Stimulated activated naive B cell treated with anti-CD40 and anti-IgM and Interleukin-4, amounts not matched to agents 10 μg/mL and 1 μg/mL and 100 μg/mL, for 72 hours (primary cell): ENCODE measurements at places on chromosomes 3 and 15.

DNA sequence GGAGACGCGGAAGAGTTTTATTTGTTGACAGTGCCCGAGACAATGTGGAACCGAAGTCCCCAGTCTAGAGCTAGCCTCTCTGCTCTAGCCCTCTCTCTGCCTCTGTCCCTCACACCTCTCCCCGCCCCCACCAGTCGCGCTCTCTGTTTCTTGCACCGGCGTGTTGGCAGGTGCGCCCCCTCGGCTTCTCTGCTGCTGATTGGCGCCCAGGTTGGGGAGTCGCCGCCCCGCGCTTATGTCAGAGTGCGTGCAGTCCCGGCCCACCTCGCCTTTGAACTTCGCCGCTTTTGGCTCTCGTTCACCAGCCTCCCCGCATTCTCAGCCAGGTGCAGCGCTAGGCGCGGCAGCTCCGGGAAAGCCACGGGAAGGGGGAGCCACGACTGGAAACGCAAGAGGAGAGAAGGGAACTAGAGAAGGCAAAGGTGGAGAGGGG, at the start of gene SOX14:
TSS of gene SOX14 (plus strand) at position 315 of the 433 bp plus-strand sequence. CDS start 470 bp downstream, outside the sequence.
- H3K4me1 ChIP-seq: peaks cover 29% of the 10 kb centered on the region
- DNase-seq: no peak
- peaks cover 96% of the 10 kb centered on the region for H3K27me3 ChIP-seq

GRCh38 chr15:101347454-101347853, 52.4 kb upstream of the SNRPA1 start:
- H3K27me3 ChIP-seq: peaks cover 16% of the 10 kb centered on the region
- H3K4me3 ChIP-seq: no peak overlapping the region
- no peak overlapping the region for H3K27ac ChIP-seq
- no peaks in the 10 kb centered on the region for H3K36me3 ChIP-seq
- DNase-seq: no peak
- no peaks in the 10 kb centered on the region for H3K4me1 ChIP-seq

DNA sequence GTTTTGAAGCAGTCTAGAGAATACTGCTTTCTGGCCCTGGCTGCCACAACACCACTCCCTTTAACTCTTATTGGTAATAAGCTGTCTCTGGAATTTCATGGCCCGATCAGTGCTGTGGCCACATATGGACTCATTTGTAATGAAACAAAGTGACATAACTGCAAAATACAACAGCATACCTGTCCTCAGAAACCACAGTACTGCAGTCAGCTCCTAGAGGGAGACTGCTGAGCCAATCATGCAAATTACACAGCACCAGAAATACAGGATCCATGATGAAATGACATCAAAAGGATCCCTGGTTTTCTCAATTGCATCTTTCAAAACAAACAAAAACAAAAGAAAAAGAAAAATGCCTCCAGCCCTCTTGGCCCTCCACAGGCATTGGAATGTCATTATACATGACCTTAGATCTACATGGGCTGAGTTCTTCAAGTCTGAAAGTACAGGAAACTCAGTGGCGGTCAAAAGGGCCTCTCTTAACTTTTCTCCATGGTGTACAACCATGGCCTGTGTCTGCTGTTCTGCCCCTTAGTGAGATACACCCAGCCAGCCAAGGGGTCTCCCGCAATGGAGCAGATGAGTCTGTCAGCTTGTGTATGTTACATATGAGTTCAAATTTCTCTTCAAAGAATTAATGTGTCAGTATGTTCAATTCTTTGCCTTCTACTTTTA, 24.9 kb upstream of the KBTBD12 start:
- peak overlapping the region; percentile 82 for H3K27ac ChIP-seq
- H3K4me1 ChIP-seq: peaks cover 20% of the 10 kb centered on the region

- no peaks in the 10 kb centered on the region for H3K4me1 ChIP-seq
- H3K4me3 ChIP-seq: no peak overlapping the region
- H3K27ac ChIP-seq: no peak overlapping the region
Measured at GRCh38 chr3:73389928-73390327, 234.8 kb downstream of the PDZRN3 start.

DNA sequence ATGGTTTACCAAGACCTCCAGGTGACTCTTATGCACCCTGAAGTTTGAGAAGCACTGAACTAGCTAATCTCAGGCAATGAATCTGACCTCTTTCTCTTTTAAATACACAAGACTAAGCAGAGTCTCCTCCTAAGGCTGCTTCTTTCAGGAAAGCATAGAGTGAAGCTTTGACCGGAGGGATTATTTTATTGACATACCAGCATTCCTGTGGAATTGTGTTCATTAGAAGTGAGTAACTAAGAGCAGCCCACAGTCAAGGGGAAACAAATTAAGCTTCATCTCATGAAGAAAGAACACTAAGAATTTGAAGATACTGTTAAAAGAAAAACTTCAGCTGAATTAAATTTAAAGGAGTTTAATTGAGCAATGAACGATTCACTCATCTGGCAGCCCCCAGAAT, 963.5 kb downstream of the NTRK3 start:
- no peak overlapping the region for H3K4me3 ChIP-seq
- DNase-seq: no peak
- H3K27ac ChIP-seq: no peak overlapping the region

DNA sequence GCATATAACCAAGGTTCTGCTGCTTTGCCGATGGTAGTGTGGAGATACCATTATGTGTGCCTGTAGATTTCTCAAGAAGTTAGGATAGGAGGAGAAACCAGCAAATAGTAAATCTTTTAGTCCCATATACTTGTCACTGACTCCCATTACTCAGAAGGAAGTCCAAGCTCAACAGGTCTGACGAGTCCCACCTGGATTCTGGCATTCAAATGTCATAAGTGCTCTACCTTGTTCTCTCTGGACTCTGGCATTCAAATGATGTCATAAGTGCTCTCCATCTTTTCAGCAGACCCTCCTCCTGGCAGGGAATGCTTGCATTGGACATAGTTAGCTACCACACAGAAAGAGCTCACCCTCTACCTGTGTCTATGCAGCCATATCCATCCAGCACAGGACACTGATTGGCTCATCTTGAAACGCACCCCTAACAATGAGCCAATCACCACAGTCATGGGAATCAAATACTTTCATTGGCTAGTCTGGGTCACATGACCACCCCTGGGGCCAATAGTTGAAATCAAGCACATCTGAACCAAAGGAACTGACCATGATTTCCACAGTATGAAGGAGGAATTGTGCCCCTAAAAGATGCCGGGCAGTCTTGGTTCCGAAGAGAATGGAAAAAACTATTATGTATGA, 205.0 kb upstream of the ADAMTS9 start:
- no peaks in the 10 kb centered on the region for H3K27me3 ChIP-seq
- H3K4me3 ChIP-seq: no peak overlapping the region
- no peak for DNase-seq
- H3K36me3 ChIP-seq: no peaks in the 10 kb centered on the region
- no peak overlapping the region for H3K27ac ChIP-seq

DNA sequence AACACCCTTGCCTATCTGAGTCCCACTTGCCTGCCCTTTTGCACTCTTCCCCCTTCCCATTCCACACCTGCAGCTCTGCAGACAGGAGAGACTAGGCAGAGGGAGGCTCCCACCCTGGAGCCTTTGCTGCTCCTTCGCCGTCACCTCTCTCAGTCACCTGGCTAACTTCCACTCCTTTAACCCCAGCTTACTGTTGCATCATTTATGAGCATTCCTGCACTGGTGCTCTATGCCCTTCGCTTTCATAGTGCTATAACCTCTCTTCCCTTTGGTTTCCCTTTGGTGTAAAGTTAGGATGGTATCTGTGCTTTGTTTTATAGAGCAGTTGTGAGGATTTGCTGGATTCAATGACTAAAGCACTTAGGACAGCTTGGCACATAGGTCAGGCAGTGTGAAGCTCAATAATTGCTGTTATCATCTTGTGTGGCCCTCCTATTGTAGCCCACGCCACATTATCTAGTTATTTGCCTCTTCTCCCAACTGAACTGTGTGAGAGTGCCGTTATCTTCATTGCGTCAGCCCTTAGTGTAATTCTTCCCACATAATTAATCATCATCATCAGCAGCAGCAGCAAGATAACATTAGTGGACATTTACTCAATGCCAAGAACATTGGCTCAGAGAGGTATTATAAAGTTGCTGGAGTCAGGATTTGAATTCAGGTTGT, 253.9 kb downstream of the CACNA2D3 start:
- no peak for DNase-seq
- no peaks in the 10 kb centered on the region for H3K4me1 ChIP-seq
- H3K27me3 ChIP-seq: peaks cover 7% of the 10 kb centered on the region
- no peaks in the 10 kb centered on the region for H3K36me3 ChIP-seq
- H3K4me3 ChIP-seq: no peak overlapping the region

GRCh38 chr15:92040350-92040749, 186.8 kb downstream of the SLCO3A1 start:
- no peaks in the 10 kb centered on the region for H3K4me1 ChIP-seq
- H3K36me3 ChIP-seq: no peaks in the 10 kb centered on the region
- DNase-seq: no peak

GRCh38 chr3:107829185-107829584, 261.6 kb downstream of the CD47 start:
- no peaks in the 10 kb centered on the region for H3K4me1 ChIP-seq
- DNase-seq: no peak
- H3K27me3 ChIP-seq: no peaks in the 10 kb centered on the region
- H3K27ac ChIP-seq: no peak overlapping the region
- no peak overlapping the region for H3K4me3 ChIP-seq

- no peaks in the 10 kb centered on the region for H3K36me3 ChIP-seq
- no peaks in the 10 kb centered on the region for H3K4me1 ChIP-seq
- DNase-seq: no peak
- H3K4me3 ChIP-seq: no peak overlapping the region
- H3K27me3 ChIP-seq: no peaks in the 10 kb centered on the region
Measured at GRCh38 chr3:60309539-60310268, 941.5 kb downstream of the FHIT start.

DNA sequence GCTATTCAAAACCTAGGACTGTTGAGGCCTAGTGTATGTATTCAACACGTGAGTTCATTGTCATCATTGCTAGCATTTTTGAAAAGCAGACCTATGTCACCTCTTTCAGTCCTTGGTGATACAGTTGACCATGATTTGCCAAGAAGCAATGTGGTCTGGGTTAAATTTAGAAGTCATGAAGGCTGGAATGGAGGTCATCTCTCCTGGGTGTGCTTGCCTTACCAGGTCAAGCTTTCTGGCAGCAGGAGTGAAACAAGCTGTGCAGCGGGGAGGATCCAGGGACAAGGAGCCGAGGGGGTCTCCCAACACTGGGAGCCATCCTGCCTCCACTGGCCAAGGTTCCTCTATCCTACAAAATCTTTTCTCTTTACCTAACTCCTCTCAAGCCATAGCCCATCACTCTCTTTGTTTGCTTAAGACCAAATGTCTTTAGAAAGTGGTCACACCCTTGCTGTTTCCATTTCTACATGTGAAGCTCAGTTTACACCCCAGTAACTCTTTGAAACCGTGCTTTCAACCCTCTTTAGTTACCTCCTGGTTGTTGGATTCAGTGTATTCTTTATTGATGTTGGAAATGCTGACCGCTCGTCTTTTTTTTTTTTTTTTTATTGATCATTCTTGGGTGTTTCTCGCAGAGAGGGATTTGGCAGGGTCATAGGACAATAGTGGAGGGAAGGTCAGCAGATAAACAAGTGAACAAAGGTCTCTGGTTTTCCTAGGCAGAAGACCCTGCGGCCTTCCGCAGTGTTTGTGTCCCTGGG, 40.0 kb downstream of the SLC28A2 start:
- peaks cover 29% of the 10 kb centered on the region for H3K27me3 ChIP-seq
- H3K36me3 ChIP-seq: peaks cover 6% of the 10 kb centered on the region
- H3K27ac ChIP-seq: no peak overlapping the region
- DNase-seq: no peak
- no peaks in the 10 kb centered on the region for H3K4me1 ChIP-seq

- H3K27me3 ChIP-seq: no peaks in the 10 kb centered on the region
- no peak for DNase-seq
- no peak overlapping the region for H3K27ac ChIP-seq
- no peak overlapping the region for H3K4me3 ChIP-seq
Measured at GRCh38 chr3:98580401-98581386, 12.7 kb downstream of the CPOX start.

DNA sequence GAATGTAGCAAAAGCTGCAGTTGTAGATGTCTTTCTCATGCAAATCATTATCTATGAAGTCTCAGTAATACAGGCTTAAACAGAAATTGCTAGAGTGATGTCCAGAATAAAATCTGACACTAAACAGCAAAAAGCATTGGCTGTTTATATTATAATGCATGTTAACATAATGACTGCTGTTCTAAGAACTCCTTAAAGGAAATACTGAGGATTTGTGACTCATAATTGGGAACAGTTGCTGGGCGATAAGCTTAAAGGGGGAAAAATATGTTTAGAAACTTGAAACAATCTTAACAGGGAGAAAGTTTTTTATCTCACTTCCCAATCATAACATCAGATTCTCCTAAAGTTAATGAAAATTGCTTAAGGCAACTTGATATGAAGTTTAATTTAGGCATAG, 17.5 kb downstream of the TIPARP start:
- H3K4me1 ChIP-seq: peaks cover 36% of the 10 kb centered on the region
- no peaks in the 10 kb centered on the region for H3K27me3 ChIP-seq
- peaks cover 50% of the 10 kb centered on the region for H3K36me3 ChIP-seq
- no peak overlapping the region for H3K27ac ChIP-seq
- H3K4me3 ChIP-seq: no peak overlapping the region
- DNase-seq: no peak

DNA sequence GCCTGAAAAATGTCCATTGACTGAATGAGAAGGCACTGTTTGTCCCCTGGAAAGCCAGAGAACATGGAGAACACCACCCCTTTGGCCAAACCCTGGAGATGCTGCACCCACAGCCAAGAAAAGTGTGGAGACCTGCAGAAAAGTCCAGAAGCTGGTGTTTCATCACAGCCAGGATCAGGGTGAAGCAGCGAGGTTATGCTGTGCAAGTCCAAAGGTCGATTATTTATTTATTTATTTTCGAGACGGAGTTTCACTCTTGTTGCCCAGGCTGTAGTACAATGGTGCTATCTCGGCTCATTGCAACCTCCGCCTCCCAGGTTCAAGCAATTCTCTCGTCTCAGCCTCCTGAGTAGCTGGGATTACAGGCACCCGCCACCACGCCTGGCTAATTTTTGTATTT, 5.5 kb upstream of the CTSH start:
- no peak overlapping the region for H3K4me3 ChIP-seq
- peaks cover 3% of the 10 kb centered on the region for H3K27me3 ChIP-seq
- no peak for DNase-seq
- H3K36me3 ChIP-seq: no peaks in the 10 kb centered on the region
- no peak overlapping the region for H3K27ac ChIP-seq
- H3K4me1 ChIP-seq: peaks cover 29% of the 10 kb centered on the region

GRCh38 chr3:88334187-88334868, 184.6 kb downstream of the C3orf38 start:
- H3K27ac ChIP-seq: no peak overlapping the region
- no peak for DNase-seq
- H3K4me1 ChIP-seq: no peaks in the 10 kb centered on the region

DNA sequence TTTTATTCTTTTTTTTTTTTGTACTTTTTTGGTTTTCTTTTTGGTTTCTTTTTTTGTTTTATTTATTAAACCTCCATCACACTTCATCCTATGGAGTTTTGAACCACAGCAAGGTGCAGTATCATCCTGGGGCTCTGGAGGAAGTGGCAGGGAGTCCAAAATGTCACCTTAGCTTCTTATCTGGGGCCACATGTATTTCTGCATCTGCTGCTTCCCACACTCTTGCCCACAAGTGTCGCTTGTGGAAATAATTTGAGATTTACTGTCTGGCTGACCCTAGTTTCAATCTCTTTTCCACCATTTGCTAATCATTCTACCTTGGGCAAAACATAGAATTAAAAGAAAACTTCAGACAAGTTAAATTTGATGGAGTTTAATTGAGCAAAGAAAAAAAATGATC, 6.4 kb downstream of the OPA1 start:
- H3K27me3 ChIP-seq: no peaks in the 10 kb centered on the region
- H3K36me3 ChIP-seq: peaks cover 18% of the 10 kb centered on the region
- H3K4me1 ChIP-seq: peaks cover 46% of the 10 kb centered on the region

GRCh38 chr3:51361746-51362145, 23.3 kb upstream of the MANF start:
- H3K27me3 ChIP-seq: peaks cover 7% of the 10 kb centered on the region
- H3K36me3 ChIP-seq: no peaks in the 10 kb centered on the region
- DNase-seq: no peak
